ENCODE measurements at places on chromosomes 11 and 22. TPM values are rescaled to one million over a fixed set of nuclear protein-coding genes. Genes with fewer than 3 reads are reported as not detected.

Gene MRGPRX4
- total RNA-seq: 1.5 TPM

Gene CLP1
- total RNA-seq: 21.2 TPM

Gene UPK3A
- not detected for total RNA-seq

Gene ARL2
- total RNA-seq: 274 TPM

Gene OR2AT4
- not detected for total RNA-seq

Gene BDNF
- total RNA-seq: 4.1 TPM

Gene CALCA
- total RNA-seq: not detected

Gene CCDC81
- 0.40 TPM for total RNA-seq

Data from A375 (cell line).